ENCODE measurements at places on chromosomes 2 and 18.
A peak's percentile ranks its signal among the peaks of the same experiment; 100 is the strongest.

- no peak for DNase-seq
Measured at GRCh38 chr18:3429121-3429520, 20.9 kb upstream of the TGIF1 start.

DNA sequence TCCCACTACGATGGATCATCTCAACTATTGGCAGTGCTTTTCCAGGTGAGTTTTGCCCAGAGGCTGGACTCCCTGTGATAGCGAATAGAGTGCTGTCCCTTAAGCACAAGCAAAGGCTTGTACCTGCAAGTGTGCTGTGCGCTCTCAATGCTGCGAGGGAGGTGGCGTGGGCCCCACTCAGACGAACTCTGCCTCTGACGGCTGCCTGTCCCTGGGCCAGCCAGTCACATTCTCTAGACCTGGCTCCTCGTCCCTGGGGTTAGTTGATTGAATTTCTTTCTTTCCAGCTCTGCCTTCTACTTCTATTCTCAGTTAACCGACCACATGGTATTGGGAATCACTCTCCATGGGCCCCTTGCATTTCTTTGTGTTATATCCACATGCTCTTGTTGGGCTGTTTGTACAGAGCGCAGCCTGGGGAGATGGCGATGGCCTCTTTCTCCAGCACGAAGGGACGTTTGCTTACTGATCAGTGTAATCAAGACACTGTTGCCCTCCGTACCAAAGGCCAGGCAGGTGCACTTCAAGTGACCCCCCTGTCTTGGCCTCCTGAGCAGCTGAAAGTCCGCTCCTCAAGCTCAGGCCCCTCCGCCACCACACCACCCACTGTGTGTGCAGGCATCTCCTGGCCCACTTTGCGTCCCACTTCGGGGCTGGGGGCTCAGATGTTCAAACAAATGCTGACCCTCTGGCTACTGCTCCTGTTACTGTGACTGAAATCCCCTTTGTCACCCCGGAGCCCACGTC, 151.3 kb downstream of the ZNF236 start:
- no peak for DNase-seq

DNA sequence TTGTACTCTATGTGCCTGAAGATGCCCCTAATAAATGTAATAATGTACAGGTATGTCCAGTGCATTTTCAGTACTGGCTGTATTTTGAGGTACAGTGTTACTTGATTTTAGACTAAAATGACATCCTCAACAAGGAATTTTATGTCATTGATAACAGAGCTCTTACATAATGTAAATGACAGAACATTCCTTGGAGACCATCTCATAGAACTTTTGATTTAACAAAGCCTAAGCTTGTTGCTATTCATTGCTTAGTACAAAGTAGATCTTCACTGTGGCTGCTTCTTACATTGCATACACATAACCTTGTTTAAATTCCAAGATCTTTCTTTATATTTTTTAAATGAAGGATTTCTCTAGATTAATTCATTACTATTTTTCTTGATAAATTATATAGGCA, 24.1 kb downstream of the DYNC1I2 start:
- DNase-seq = peak; percentile 29

DNA sequence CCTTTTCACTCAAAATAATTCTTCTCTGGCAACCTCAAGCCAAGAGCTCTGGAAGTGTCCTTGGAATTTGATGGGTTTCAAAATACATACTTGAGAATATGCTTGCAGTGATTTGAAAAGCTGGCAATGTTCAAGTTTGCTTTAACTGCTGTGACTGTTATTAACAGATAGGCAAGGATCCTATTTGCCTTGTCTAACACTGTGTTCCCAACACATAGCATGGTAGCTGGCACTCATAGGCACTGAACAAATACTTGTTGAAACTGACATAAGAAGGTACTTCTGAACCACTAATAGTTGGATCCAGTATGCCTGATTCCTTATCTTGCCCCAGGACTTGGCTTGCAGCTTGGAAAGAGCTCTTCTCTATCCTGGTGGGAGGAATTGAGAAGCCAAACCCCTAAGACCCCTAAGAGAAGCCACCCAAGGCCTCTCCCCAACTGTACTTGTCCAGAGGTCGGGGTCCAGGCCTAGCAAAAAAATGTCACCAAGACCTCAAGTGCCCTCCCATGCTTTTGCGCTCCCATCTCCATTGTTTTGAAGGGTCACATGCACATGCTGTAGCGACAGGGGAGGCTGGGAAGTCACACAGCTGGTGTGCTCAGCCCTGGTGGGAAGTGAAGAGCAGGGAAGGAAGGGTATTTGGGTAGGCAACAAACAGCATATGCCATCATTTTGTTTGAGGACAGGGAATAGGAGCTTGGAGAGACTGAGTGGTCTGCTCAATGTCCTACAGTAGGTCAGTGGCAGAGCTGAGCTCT, 118.4 kb upstream of the HAAO start:
- DNase-seq = no peak

DNA sequence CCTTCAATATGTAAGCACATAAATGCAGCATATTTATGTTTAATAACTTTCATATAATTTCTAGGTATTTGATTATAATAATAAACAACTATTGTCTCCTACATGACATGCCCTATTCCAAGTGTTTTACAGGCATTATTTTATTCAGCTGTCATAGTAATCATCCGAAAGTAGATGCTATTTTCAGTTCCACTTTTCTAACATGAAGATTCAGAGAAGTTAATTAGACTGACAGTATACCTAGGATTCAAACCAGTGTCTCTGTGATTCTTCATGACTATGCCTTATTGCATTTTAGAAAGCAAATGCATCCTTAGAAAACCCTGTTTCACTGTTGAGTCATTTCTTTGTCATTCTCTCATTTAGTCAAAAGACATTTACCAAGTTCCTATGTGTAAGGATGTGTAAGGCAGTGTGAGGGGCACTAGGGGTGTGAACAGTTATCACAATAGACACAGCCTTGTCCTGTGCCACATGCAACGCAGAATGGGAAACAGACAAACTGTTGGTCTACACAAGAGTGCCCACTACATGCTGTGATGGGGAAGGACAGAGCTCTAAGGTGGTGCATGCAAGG, 79.8 kb downstream of the DTNA start:
- DNase-seq = peak; percentile 30

DNA sequence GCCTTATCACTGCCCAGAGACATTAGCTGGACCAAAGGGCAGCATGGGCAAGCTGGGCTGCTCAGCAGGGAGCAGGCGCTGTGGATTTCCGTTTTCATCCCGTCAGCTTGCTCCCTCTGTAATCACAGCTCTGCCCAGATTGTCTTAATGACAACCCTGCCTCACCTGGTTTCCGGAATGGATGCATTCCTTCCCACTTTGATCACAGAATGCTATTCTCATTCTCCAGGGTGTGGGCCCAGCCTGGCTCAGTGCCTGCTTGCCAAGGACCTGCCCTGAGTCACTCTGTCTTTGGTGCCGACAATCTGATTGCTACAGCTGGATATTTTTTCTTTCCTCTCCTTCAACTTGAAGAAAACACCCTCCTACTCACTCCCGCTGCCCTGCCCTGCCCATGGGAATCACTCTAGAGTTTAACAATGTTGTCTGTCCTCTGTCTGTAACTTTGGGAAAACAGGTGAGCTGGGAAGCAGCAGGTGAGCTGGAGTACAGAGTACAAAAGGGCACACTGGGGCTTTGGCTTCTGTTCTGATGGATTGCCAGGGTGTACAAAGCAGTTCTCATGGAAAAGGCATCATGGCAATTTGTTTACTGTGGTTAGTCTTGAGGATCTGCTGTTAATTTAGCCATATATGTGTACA, 27.2 kb upstream of the FAM136A start:
- DNase-seq = no peak

DNA sequence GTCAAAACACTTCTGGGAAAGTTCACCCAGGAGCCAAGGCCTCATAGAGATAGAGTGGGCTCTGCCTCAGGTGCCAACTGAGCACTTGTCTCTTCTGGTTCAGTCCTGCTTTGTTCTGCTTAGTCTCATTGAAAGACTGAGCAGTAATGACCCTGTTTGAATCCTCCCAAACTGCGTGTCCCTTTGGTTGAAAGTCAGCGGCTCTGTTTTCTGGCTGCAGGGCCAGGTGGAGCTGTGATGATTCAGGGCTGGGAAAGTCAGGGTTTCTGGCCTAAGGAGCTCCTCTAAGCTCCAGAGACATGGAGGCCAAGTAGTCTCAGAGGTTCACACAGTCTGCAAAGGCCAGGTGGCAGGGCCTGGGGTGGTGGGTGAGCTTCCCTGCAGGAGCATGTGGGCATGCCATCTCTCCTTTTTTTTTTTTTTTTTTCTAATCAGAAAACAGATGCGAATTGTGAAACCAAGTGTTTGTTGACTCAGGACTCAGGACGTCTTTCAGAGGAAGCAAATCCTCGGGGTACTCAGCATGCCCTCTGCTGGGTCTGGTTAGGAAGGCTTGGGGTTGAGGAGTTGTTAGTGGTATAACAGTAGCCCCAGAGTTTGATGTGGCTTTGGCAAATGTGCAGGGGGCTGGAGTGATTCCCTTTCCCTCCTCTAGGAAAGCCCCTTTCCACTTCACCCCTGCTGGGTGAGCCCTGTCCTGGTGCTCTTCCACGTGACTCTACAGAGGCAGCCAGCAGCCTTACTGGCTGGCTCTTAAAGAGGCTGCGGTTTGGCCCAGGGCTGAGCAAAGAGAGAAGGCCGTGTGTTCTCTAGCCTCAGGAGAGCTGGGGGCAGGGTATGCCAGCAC, 38.3 kb downstream of the TMEM17 start:
- DNase-seq = no peak

DNA sequence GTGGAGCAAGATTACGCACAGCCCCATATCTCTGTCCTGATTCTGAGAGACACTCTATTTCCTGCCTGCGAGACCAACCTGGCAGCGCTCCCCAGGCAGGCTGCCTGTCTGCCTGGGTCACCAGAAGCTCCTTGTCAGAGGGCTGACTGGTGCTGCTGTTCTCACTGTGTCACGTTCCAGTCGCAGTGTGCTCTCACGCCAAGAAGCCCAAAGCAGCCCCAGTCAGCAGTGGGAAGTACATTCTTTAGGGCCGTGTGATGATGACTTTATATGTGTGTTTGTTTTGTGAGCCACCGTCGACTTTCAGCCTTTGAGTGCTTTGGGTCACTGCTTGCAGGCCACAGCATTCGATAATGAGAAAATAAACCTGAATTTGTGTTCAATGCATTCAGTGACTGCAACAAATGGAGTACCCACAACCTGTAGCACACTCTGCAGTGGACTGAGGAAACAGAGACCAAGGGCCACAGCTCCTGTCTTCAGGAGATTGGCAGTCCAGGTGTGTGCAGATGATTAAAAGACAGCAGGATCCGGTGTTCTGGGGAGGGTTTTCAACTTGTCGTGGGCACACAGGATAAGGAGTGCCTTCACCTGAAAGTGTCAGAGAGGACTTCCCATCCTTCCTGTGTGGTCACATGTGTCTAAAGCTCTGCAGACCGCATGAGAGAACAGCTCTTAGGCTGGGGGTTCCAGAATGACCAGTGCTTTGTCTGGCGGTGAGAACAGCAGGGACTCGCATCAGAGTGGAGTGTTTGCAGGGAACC, 4.8 kb downstream of the TNFRSF11A start:
- peak; percentile 66 for DNase-seq

GRCh38 chr2:73237168-73237567, 3.1 kb downstream of the CCT7 start:
- no peak for DNase-seq

- DNase-seq = peak; percentile 7
Measured at GRCh38 chr18:3207565-3207964, 12.2 kb downstream of the MYOM1 start.

GRCh38 chr18:75839041-75839440, 411.5 kb upstream of the SMIM21 start:
- DNase-seq = no peak

- no peak for DNase-seq
Measured at GRCh38 chr2:151887164-151887563, 58.9 kb upstream of the ARL5A start.

DNA sequence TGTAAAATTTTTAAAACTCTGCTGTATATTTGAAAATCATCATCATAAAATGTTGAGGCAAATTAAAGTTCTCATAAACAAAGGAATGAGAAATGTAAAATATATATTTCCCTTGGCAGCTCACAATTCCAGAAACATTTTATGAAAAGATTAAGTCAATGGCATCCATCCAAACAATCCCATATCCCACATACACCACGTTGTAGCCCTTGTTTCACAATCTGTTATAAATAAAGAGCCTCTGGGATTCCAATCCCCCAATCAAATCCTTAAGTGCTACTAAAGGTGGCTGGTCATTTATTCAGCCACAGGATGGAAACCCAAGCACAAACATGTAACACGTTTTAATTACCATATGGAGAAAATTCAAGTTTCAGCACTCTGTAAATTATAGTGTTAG, 51.7 kb downstream of the GFPT1 start:
- peak; percentile 15 for DNase-seq

- DNase-seq = peak; percentile 59
Measured at GRCh38 chr18:8703092-8703709, 2.2 kb upstream of the MTCL1 start.

GRCh38 chr2:156175946-156176345, 156.6 kb downstream of the NR4A2 start:
- no peak for DNase-seq

- no peak for DNase-seq
Measured at GRCh38 chr2:109508556-109508955, 105.2 kb downstream of the SEPTIN10 start.

- DNase-seq = no peak
Measured at GRCh38 chr18:78514910-78515670, 464.5 kb upstream of the SALL3 start.

DNA sequence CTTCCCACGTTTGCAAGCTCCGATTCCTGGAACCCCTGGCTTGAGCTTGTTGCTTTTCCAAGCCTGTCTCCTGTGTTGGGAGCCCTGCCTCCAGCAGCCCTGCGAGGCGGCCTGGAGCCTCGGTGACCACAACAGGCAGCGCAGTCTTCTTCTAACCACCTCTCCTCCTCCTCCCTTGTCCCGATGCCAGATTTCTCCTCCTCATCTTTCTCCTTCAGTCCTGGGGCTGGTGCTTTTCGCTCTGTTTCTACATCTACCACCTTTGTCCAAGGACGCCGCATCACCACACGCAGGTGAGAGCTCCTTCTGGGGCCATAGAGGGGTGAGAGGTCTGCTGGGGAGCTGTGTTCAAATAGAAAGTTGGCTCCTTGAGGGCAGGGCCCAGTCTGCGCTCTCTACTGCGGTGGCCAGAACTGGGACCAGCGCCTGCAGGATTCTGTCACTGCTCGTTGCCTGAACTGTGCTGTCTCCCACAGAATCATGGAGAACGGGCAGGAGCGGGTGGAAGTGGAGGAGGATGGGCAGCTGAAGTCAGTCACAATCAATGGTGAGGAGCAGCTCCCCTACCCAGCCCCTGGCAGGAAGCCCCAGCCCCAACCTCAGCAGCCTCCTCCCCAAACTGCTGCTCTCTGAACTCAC, 3.9 kb downstream of the DNAJB2 start:
- no peak for DNase-seq

- DNase-seq = no peak
Measured at GRCh38 chr2:83826577-83826976, 632.5 kb downstream of the SUCLG1 start.

GRCh38 chr2:200300065-200300464, 6.4 kb upstream of the SPATS2L start:
- DNase-seq = no peak

DNA sequence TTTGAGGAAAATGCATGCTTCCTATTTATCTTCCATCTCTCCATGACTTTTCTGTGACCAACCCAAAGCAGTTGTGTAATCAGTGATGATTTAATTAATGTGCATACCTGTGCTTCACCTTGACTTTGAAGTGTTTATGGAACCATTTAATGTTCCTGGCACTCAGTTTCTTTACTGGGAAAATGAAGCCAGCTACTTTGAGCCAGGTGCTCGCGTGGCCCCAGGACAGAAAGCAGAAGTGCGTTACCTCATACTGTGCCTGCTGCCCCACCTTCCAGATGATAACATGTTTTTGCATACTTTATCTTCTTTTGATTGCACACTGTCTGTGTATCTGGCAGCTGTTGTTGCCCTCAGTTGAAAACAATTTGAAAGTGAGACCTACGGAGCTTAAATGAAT, 61.3 kb downstream of the PMAIP1 start:
- DNase-seq = no peak
